Left renal cortex interstitium (tissue), 4 donors: ENCODE measurements at places on chromosomes 2 and 18. TPM values are rescaled to one million over a fixed set of nuclear protein-coding genes. Genes with fewer than 3 reads are reported as not detected.

Gene OSBPL6
- polyA plus RNA-seq: 6.0 TPM

- DNase-seq: no peak
Measured at GRCh38 chr2:127157651-127158485, 50.9 kb upstream of the BIN1 start.

DNA sequence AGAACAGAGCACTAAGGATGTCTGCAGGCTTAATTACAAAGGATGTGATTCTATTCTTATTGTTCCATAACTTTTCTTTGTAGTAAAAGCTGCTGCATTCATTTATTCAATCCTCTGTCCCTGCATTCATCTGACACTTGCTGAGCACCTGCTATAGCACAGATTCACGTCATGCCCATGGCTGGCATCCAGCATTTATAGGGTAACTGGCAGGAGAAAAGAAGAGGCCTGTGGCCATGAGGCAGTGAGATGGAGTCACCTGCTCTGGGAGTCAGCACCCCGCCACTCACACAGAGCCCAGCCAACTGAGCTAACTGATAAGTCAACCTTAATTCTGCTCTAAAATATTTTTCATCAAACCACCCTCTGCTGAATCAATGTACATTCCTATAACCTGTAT, 18.3 kb upstream of the CDC42EP3 start:
- DNase-seq: no peak

- no peak for DNase-seq
Measured at GRCh38 chr2:102233132-102233884, 46.5 kb downstream of the IL1RL2 start.

GRCh38 chr18:3814816-3815215, 364.8 kb downstream of the TGIF1 start:
- no peak for DNase-seq

- no peak for DNase-seq
Measured at GRCh38 chr18:48868468-48869466, 82.0 kb downstream of the SMAD7 start.

DNA sequence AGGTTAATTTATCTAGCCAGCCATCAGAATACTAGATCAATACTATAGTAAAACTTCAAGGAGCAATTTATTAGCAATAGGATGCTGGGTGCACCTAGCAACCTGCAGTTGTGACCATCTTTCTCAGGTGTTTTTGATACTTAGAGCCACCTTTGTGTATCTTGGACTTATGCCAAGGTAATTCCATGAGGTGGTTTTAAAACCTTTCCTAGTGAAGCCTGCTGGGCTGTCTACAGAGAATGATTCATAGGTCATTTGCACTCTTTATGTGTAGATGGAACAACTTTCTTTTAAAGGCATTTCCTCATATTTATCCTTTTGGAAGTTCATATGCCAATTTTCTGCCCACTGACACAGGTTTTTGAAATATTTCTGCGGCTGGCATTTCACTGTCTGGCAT, 1030.1 kb upstream of the POU3F3 start:
- no peak for DNase-seq

- DNase-seq: no peak
Measured at GRCh38 chr2:201070948-201071478, 458 bp downstream of the HYCC2 start.
